Activated naive CD8-positive, alpha-beta T cell treated with anti-CD3 and anti-CD28 coated beads, Interleukin-2, amount 50 U/mL, for 16 hours (primary cell): ENCODE measurements at places on chromosomes 2 and 18.

- no peak for DNase-seq
Measured at GRCh38 chr2:233338046-233338445, 16.2 kb upstream of the DGKD start.

DNA sequence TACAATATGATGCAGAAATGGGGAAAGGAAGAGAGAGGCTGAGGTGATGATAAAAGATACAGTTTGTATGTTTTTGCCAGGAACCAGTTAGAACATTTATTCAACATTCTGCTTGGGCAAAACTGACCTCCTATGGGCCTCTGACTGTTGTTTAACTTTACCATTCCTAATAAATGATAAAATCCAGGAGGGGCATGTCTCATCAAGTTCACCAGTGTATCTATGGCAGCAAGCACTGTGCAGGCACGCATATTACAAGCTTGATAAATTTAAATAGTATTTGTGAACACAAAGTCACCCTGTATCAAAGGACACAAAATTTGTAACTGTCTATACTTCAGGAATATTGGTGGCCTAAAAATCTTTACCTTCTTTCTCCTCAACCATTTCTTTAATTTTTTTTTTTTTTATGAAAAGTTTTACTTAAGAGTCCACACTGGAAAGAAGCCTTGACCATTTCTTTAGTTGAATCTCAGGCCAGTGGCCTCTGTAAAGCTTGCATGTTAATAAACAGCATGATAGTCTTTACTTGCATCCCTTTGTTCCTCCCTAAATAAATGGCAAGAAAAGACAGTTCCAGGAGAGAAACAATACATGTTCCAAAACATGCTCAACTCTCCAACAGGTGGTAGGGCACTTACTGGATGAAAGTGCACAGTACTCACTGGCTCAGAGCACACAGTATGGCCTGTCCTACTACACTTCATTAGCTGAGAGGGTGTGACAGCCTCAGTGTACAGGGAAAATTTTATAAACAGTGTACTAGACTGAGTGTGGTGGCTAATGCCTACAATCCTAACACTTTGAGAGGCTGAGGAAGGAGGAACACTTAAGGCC lies 52.3 kb downstream of the SOS1 start:
- DNase-seq: no peak

GRCh38 chr2:221775096-221775495 lies 203.0 kb upstream of the EPHA4 start:
- DNase-seq: no peak

DNA sequence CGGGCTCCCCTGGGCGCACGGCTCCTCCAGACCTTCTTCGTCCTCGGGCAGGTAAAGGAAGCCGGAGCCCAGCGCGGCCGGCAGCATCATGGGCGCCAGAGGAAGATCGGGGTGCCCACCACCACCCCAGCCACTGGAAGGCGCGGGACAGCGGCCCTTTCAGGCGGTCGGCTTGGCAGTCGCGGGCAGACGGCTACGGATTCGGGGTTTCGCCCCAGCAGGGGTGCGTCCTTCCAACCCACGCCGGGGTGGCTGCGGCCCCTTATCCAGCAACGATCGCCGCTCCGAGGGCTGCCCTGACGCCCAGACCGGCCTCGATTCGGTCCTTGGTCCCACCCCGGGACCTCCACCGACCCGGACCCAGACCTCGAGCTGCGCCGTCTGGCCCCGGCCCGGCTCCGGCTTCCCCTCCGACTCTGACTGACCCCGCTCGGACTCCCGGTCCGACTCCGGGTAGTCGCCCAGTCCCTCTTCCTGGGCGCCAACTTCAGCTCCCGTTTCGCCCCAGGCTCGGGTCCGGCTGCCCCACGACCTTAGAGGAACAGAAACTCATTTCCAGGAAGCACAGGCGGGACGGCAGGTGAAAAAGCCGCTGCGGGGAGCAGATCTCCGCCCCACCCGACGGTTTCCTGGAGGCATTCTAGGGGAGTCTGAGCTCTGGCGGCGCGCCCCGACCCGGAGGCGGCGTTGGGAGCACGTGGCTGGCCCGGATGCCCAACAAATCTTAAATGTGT lies 30.2 kb upstream of the SSB start:
- no peak for DNase-seq

DNA sequence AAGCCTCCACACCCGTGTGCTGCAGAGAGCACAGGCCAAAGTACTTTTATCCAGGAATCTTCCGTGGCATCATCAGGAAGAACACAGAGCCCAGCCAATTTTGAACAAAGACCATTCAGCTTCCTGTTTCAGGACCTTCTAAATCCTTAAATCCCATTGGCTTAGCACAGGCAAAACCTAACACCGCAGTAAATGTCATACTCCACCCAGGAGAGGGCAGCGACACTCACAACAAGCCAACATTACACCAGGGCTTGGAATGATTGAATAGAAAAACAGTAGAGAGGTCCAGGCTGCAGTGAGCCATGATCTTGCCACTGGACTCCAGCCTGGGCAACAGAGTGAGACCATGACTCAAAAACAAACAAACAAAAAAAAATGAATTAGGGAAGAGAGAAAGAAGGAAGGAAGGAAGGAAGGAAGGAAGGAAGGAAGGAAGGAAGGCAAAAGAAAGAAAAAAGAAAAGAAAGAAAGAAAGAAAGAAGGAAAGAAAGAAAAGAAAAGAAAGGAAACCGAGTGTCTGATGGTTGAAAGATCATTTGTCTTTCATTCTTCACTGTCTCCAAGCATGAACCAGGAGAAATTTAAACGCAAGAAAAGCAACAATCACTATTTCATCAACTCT lies 144.6 kb upstream of the SATB2 start:
- DNase-seq: no peak

DNA sequence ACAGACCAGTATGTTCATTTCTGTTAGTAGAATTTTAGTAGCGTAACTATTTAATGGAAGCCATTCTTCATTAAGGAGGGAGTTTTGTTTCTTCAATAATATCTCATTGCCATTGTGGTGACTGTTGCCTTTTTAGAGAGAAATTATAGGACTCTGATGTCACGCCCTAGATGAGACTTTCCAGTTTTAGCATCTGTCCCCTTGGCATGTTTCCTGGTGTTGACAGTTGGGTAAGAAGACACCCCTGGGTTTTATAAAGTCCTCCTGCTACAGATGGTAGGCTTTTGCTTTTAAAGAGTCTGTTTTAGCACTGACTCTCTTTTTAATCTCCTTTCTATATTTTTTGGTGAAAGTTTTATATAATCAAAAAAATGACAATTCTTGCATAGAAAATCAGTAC lies 41.9 kb downstream of the KCNJ3 start:
- DNase-seq: no peak

DNA sequence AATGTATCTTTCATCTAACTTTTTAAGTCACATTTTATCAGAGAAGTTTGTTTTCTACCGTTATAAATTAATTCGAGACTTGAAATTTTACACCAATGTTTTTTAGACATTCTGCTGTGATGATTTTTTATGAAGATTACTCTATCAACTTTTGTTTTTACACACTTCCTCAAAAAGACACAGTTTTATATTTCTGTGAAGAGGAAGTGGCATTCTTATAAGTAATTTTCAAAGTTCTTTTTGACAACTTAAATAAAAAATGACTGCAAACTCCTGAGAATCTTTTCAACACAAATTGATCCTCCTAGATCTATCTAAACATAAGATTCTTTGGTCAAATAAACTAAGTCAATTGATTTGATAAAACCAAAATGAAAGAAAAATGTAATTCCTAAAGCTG lies 13.7 kb downstream of the ANKRD44 start:
- DNase-seq: no peak

GRCh38 chr2:64017811-64018700 lies 1.2 kb downstream of the VPS54 start:
- no peak for DNase-seq

DNA sequence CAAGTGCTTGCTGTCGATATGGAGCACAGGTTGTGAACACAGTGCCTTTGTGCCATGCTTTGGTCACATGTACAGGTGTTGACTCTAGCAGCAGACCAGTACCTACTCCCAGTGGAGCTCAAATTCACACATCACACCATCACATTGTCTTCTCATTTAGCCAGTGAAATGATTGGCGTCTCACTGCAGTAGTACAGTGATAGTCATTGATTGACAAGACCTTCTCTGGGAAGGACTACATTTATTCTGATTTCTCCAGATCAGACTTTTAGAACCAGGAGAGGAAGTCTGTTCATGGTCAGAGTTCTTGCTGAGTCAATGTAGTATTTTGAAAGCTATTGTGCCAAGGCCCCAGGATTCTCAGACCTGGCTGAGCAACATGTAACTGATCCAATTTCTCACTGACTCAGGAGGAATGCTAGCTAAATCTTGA lies 75.2 kb downstream of the FMNL2 start:
- DNase-seq: no peak

- DNase-seq: no peak
Measured at GRCh38 chr2:126399001-126399400, 257.0 kb upstream of the GYPC start.

DNA sequence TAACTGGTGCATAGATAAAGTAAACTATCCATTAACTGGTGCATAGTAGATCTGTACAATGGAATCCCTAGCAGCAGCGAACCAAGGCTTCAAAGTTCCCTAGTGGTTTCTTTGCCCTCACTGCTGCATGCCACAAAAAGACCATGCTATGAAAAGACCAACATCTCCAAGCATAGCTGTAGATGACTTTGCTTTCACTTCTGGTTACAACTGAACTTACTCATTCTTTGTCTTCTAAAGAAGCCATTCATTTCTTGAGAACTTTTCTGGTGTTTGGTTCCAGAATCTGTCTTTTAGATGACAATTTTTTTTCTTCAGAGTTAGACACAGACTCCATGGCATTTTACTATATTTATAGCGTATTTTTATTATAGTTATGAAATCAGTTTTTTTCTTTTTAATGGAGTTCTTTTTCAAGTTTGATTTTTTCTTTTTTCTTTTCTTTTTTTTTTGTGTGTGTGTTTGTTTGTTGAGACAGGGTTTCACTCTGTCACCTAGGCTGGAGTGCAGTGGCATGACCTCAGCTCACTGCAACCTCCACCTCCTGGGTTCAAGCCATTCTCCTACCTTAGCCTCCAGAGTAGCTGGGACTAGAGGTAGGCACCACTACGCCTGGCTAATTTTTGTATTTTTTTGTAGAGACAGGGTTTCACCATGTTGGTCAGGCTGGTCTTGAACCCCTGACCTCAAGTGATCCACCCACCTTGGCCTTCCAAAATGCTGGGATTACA lies 63.6 kb downstream of the SLC35F5 start:
- no peak for DNase-seq

- no peak for DNase-seq
Measured at GRCh38 chr2:162967147-162967546, 128.6 kb upstream of the KCNH7 start.

- DNase-seq: no peak
Measured at GRCh38 chr18:58032233-58032632, 11.8 kb upstream of the NEDD4L start.

- no peak for DNase-seq
Measured at GRCh38 chr2:165007161-165007744, 51.9 kb upstream of the SLC38A11 start.

GRCh38 chr2:164190700-164191099 lies 430.6 kb downstream of the GRB14 start:
- DNase-seq: no peak

DNA sequence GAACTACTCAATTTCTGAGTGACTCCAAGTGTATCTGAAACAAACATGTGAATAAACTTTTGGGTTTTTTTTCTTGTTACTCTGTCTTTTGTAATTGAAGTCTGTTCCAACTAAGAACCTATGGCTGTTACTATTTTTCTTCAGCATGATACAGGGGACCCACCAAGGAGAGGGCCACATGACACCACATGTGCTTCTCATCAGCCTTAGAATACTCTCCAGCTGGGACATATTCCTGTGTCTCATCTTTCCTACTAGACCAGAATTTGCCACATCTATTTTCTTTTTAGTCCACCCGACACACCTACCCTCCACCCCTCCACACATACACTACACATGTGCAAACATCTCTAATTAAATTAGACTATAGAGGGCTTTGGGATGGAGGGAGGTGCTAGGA lies 191.7 kb upstream of the NDUFV2 start:
- no peak for DNase-seq

DNA sequence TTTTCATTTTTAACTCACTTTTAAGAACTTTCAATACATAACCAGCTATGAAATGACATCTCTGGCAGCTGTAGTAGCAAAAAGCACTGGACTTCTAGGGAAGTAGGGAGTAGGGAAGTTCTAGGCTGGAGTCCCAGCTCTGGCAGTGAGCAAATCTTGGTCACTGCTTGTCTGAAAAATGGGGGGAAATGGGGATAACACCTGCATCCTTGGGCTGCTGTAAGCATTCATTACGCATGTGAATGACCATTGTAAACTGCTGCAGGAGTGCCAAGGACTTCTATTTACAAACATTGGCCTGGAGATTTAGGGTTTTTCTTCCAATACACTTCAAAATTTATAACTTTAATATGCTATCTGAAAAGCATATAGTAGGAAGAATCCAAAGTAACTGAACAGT lies 972 bp upstream of the MPP4 start:
- DNase-seq: no peak

- no peak for DNase-seq
Measured at GRCh38 chr2:161415034-161415986, 787 bp upstream of the TBR1 start.

DNA sequence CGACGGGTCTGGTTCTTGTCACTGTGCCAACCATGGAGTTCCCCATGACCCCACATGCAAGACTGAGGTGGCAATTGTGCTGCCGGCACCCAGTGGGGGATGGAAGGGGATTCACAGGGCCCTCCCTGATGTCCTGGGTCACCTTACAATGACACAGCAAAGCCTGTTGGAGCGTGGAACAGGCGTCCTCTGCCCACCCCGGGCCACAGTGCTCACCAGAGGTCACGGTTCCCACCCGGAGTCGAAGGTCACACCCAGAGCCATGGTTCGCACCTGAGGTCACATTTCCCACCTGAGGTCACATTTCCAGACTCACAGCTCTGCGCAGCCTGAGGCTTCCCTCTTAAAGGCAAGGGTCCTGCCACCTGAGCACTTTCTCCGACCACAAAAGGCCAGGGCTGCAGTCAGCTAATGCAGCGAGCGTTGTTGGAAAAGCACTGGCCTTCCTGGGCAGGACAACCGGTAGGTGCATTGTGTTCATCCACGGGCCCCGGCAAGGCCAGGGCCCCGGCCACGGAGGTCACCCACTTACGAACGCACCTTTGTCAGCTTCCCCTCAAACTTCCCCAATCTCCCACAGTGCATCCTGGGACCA lies 24.0 kb downstream of the KIF1A start:
- DNase-seq: no peak

- DNase-seq: no peak
Measured at GRCh38 chr18:3824101-3824500, 374.1 kb downstream of the TGIF1 start.

- DNase-seq: no peak
Measured at GRCh38 chr18:48698707-48699106, 159.9 kb downstream of the CTIF start.

DNA sequence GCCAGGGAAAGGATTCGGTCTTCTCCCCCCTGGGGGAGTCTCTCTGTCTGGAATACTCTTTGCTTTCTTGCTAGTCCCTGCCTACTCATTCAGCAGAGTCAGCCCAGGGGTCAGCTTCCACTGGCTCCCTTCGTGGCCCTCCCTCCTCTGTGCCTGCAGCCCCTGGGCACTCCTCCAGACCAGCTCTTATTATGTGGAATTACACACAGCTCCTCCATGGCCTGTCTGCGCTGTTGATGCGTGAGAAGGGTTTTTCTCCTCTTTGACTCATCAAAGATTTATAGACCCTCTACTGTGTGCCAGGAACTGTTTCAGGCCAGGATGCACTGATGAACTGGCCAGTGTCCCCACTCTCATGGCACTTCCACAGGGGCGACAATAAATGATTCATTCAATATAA lies 44.4 kb downstream of the ST8SIA5 start:
- no peak for DNase-seq

- no peak for DNase-seq
Measured at GRCh38 chr2:99336804-99337112, 431 bp upstream of the EIF5B start.
